A549 treated with DMSO at 1 μM for 4 hours (cell line): ENCODE measurements at places on chromosomes 11 and 22. TPM values are rescaled to one million over a fixed set of nuclear protein-coding genes. Genes with fewer than 3 reads are reported as not detected.

Gene GNAZ
- total RNA-seq: 1.7 to 2.9 TPM (median 2.2 TPM) in 5 replicates

Gene TEX54
- not detected in 5 replicates for total RNA-seq

Gene KRTAP5-8
- not detected in 5 replicates for total RNA-seq

Gene SCO2
- total RNA-seq: 2.6 to 8.0 TPM (median 5.4 TPM) in 5 replicates

Gene CHRNA10
- total RNA-seq: 0.53 to 2.4 TPM (median 0.94 TPM) in 5 replicates
